ENCODE measurements at places on chromosomes 7 and 10. TPM values are rescaled to one million over a fixed set of nuclear protein-coding genes. Genes with fewer than 3 reads are reported as not detected.

DNA sequence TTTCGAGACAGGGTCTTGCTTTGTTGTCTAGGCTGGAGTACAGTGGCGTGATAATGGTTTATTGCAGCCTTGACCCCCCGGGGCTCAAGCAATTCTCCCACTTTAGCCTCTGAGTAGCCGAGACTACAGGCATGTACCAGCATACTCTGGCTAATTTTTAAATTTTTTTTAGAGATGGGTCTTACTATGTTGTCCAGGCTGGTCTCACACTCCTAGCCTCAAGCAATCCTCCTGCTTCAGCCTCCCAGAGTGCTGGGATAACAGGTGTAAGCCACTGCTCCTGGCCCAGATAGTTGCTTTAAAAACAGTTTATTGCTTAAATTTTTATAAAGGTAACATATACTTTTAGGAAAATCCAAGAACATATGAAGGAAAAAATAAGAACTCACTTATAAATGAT, 26.3 kb downstream of the NEURL1 start:
- no peak for DNase-seq

DNA sequence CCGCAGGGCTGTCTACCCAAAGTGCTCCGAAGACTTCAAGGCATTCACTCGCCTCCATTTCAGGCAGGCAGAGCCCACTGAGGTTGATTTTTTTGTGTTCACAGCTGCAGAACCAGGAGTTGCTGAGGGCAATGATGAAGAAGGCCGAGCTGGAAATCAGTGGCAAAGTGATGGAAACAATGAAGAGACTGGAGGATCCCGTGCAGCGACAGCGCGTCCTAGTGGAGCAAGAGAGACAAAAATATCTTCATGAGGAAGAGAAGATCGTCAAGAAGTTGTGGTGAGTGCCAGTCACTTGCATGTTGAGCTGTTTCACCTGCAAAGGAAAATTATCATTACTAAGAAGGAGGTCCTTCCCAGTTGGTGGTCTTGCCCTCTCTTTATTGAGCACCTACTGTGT, 210.5 kb downstream of the ARHGAP21 start:
- DNase-seq, result no peak

DNA sequence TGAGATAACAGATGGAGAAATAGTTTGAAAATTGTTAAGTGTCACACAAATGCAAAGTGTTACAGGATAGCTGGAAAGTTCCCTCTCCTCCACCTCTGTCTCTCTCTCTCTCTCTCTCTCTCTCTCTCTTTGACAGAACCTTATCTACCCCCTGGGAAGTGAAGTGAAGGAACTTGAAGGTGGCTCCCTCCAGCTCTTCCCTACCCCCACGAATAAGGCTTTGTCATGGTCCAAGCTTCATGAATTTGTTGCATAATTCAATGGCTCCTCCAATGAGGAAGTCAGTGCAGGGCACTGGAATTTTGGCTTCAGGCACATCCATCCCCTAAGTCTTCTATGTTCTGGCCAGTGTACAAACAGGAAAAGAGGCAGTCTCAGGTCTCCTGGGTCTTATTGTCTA, 66.4 kb downstream of the CDHR3 start:
- DNase-seq, result no peak

DNA sequence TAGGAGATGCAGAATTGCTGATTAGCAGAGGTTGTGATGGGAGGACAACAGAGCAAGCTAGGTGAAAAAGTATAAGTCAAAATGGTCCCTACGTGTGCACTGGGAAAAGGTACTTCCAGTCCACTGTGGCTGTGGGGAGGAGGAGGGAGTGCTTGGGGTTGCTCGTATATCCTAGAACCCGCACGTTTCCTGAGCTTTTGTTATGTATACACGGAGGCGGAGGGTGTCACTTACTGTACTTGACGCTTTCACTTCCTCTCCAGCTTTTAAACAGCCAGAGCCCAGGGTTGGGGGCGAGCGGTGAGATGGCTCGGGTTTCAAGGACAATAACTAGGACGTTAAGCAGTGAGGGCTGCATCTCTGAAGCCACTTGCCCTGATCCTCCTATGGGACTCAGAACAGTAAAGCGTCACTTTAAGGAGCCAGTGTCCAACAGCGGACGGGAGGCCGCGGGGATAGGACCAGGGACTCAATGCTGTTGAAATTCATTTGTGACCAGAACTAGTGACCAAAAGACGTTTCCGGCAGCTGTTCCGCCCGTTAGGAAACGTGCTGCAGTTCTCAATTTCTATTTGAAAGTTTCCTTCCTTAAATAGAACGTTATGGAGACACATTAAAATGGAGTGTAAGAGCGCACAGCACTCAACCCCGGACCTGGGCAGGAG, 985 bp upstream of the ETV1 start:
- no peak for DNase-seq

GRCh38 chr7:35366167-35367155, 112.6 kb upstream of the TBX20 start:
- DNase-seq, result no peak

GRCh38 chr7:18786196-18786727, 290.7 kb downstream of the HDAC9 start:
- no peak for DNase-seq

- DNase-seq, result no peak
These were observed at the start of gene ZNF804B for GRCh38 chr7:88759230-88760135. Gene ZNF804B (plus strand): TSS chr7:88759700. CDS start chr7:88759977, 277 bp downstream.

DNA sequence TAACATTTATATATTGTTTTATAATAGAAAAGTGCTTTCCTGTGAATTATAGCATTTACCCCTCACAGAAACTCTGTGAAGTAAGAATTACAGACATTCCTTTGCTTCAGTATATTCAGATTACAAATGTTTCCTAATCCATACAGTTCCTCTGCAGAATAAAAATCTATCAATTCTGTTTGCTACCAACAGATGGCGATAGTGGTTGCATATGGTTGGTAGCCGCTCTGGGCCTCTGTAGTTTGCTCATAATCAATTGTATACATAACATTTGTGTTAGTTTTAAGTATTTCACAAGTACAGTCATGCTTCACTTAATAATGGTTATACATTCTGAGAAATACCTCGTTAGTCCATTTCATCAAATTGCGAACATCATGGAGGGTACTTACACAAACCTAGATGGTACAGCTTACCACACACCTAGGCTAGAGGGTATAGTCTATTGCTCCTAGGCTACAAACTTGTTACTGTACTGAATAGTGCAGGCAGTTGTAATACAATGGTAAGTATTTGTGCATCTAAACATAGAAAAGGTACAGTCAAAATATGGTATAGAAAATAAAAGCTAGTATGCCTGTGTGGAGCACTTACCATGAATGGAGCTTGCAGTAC, 94.4 kb upstream of the STEAP4 start:
- peak; percentile 21 for DNase-seq

DNA sequence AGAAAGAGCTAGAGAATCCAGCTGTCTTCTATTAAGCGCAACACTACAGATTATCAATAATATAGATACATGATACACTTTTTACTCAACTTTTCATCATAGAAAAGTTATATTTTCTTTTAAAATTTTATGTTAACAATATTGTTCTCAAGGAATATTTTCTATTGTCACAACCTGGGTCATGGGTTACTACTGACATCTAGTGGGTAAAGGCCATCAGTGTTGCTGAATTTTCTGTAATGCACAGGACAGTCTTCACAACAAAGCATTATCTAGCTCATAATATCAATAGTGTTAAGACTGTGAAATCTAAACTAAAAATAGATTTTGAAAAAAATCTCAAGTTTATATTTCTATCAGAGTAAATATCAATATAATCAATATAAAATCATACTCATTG, 209.8 kb downstream of the ZNF33B start:
- DNase-seq, result peak; percentile 16

DNA sequence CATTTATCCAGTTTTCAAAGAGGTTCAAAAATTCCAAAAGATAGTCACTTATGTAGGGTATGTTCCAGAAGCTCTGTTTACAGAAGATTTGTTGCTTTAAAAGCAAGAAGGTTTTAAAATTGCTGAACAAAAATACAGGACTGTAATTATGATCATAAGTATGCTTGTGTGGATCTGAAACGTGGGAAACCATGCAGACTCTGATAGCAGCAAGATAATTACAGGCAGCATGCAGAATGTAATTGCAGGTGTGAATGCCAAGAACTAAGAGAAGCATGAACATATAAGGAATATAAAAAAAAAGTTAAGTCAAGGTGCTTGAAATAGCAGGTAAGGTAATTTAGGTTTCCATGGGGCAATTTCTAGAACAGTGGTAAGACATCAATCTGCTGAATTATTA, 405.7 kb downstream of the ARL4A start:
- DNase-seq, result no peak

GRCh38 chr7:32191305-32191704, 121.1 kb upstream of the PDE1C start:
- DNase-seq, result no peak

DNA sequence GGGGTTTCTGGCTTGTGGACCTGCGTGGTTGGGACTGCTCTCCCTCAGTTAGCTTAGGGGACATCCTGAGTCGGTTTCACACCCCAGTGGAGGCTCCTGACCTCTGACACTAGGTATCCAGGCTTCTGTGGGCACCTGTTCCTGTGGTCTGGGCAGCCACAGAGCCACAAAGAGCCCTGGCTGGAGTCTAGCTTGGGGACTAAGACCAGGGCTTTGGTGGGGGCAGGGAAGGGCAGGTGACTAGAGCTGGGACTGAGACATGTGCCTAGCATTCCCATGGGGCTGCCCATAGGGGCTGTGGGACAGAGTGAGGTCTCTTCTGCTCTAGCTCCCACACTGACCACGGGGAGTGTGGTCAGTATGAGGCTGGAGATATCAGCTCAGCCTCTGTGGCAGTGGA, 4.0 kb upstream of the TMEM270 start:
- DNase-seq, result no peak

GRCh38 chr10:110547139-110547761, 20.2 kb upstream of the SMC3 start:
- DNase-seq, result peak; percentile 86

- no peak for DNase-seq
These were observed 90.9 kb downstream of the HIP1 start for GRCh38 chr7:75647709-75648438.

DNA sequence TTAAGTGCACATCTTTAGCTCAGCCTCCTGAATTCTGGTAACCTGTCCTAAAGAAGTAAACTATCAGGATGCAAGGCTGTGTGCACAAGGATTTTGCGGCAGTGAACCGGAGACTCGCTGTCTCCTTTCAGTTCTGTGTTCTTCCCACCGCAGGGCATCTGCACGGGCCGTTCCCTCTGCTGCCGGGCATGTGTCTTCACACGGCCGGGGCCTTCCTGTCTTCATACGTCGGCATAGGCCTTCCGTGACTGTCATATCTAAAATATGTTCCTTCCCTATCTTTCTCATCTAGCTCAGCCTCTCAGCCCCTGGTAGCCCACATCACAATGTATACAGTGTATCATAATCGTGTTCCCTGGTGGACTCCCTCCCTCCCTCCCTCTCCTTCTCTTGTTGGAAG, 16.4 kb downstream of the PALD1 start:
- no peak for DNase-seq

DNA sequence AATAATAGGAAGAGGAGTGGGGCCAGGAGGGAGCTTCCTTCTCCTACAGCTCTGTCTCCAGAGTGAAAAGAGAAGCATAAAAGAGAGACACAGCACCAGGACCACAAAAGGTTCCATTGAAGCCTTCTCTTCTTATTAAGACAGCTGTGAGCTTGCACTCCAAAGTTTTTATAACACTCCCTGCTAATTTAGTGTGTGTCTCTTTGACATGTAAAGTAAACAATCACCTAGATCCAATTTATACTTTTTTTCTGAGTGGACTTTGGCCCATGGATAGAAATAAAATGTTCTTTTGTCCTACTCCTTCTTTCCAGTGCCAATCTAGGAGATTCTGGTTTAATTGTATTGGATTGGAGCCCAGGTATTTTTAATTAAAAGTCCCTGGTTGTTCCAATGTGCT, at the start of gene CYP2C8:
Gene CYP2C8, minus strand, starts transcription at position 212 of the 400 bp plus-strand sequence. Its CDS starts 95 bp downstream, at position 117.
- no peak for DNase-seq

GRCh38 chr10:122352817-122353525, 21.5 kb upstream of the PLEKHA1 start:
- no peak for DNase-seq

Gene ITIH5
- total RNA-seq, result not detected

Gene DNA2
- total RNA-seq, result 51.2 TPM

Gene LGI1
- total RNA-seq, result not detected

Gene WDFY4
- 80.0 TPM for total RNA-seq

Gene TFPI2
- not detected for total RNA-seq

Gene MNX1
- total RNA-seq, result 5.7 TPM
